Activated CD4-positive, alpha-beta T cell treated with anti-CD3 and anti-CD28 coated beads for 48 hours (primary cell): ENCODE measurements at places on chromosomes 5 and 9.
A peak's percentile ranks its signal among the peaks of the same experiment; 100 is the strongest.

DNA sequence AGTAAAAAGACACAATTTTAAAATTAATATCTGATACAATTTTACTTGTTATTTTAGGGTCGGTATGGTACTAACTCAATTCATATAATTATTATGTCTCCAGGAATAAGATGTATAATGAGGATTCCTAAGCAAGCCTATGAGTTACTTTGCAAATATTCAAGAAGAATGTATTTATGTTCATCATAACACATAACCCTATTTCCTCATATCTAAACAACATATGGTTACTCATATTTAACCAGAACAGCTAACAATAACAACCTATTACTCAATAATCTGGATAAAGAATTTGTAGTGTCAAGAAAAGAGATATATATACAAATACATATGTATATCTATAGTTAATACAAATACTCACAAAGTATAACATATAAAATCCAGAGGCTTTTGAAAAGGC, 285.9 kb downstream of the ARL15 start:
- DNase-seq, result no peak

DNA sequence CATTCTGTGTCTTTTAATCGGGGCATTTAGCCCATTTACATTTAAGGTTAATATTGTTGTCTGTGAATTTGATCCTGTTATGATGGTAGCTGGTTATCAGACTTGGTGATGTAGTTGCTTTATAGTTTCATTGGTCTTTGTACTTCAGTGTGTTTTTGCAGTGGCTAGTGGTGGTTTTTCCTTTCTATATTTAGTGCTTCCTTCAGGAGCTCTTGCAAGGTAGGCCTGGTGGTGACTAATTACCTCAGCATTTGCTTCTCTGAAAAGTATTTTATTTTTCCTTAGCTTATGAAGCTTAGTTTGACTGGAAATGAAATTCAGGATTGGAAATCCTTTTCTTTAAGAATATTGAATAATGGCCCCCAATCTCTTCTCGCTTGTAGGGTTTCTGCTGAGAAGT, 156.9 kb downstream of the CNTLN start:
- no peak for DNase-seq

DNA sequence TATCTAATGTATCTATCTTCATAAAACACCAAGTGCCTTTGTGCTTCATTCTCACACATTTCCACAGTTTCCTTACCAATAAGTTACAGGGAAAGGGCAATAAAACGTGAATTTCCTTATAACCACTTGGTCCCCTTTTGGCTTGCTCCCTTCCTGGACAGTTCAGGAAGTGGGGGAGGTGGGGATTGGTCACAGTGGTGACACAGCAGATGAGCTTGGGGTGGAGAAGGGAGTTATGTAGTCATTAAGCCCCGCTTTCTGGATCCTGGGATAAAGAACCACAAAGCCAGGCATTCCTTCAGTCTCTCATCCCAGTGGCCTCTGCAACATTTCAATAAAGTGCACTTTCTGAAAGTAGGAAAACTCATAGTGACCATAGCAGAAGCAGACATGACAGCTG, 47.1 kb upstream of the FYB1 start:
- DNase-seq, result no peak

- no peak for DNase-seq
Observed at GRCh38 chr5:80090884-80091166, 55.7 kb downstream of the THBS4 start.

- DNase-seq, result no peak
Observed at GRCh38 chr5:63240063-63240755, 661.6 kb downstream of the LRRC70 start.

DNA sequence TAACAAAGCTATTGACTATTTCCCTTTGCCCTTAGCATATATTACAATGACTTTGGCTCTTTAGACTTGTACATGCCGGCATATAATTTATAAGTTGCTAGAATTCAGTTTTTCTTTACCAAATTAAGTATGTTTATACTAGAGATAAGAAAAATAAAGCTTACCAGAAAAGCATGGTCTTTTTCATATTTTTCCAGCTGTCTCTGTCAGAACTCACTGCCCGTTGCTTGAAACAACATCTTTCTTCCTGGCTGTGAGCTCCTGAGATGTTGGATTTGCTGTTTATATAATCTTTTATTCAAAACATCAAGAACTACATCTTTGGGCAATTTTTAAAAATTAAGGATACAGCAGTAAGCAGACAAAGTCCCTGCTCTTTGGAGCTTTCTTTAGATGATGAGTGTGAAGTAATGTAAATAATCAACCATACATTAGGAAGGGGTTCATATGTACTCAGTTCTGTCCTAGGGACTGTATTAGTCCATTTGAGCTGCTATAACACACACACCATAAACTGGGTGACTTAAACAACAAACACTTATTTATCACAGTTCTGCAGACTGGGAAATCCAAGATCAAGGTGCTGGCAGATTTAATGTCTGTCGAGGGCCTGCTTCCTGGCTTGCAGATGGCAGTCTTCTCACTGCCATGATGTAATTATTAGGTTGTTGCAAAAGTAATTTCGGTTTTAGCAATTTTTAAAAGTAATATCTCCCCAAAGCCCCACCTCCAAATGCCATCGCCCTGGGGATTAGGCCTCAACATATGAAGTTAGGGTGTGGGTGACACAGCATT, 45.4 kb upstream of the RANBP3L start:
- DNase-seq, result no peak

DNA sequence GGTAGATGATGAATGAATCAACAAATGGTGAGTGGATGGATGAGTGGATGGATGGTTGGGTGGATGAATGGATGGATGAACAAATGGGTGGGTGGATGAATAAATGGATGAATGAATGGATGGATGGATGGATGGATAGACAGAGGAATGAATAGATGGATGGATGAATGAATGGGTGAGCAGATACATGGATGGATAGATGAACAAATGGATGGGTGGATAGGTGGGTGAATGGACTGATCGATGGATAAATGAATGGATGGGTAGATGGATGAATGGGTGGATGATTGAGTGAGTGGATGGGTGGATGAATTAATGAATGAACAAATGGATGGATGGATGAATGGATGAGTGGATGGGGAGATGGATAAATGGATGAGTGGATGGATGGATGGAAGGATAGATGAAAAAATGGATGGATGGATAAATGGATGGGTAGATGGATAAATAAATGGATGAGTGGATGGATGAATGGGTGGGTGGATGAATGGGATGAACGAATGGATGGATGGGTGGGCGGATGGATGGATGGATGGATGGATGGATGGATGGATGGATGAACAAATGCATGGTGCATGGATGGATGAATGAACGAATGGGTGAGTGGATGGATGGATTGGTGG, 85.7 kb downstream of the PHF2 start:
- DNase-seq, result no peak

GRCh38 chr9:93325307-93326035, 126.0 kb upstream of the FAM120A start:
- no peak for DNase-seq

DNA sequence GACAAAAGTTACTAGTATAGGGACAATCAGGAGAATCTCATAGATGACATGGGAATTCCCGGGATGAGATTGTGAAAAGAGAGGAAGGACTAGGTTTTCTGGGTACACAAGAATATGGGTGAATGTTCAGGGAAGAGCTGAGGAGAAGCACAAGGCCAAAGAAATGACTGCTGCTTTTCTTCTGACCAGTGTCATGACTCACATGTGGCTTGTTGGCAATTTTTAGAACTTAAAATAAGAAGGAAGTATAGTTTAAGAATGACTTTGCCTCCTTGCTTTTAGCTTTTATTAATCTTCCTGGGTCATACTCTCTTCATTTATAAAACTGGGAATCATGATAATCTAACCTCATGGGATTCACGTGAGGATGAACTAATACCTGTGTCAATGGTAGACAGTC, 652.4 kb upstream of the MEF2C start:
- DNase-seq, result no peak

- DNase-seq, result no peak
Observed at GRCh38 chr5:33905381-33905780, 13.6 kb upstream of the ADAMTS12 start.

DNA sequence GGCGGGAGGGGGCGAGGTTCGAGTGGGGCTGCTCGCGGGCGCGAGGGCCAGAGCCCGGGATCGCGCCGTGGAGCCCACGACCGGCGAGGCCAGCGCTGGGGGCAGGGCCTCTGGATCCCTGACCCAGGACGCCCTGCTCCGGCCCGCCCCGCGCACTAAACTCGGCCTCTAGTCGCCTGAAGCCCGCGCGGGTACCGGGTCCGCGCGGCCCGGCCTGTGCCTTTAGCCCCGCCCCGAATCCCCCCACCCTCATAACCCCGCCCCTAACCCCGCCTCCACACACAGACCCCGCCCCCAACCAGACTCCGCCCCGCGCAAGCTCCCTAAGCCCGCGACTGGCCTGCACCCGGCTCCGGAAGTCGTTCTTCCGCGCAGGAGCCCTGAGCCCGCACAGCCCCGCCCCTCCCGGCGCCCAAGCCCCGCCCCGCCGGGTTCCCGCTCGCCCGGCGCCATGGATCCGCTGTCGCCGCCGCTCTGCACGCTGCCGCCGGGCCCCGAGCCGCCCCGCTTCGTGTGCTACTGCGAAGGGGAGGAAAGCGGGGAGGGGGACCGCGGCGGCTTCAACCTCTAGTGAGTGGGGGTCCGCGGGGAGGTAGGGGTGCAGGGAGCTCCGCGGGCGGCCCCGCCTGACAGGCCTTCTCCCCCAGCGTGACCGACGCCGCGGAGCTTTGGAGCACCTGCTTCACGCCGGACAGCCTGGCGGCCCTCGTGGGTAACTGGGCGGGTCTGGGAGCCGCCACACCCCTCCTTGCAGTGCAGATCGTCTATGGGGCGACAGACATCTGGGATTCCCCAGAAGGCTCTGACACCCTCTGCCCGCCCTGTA, at the start of gene PAXX:
Gene PAXX (plus strand): TSS at position 430 of the 826 bp plus-strand sequence. CDS start 22 bp downstream, at position 452.
- peak; percentile 96 for DNase-seq

- DNase-seq, result no peak
Observed at GRCh38 chr5:84306601-84307000, 78.1 kb downstream of the EDIL3 start.

- no peak for DNase-seq
Observed at GRCh38 chr5:152104211-152104610, 179.6 kb upstream of the GLRA1 start.

GRCh38 chr5:125970631-125971307, 452.4 kb upstream of the GRAMD2B start:
- DNase-seq, result no peak

- DNase-seq, result no peak
Observed at GRCh38 chr5:14298126-14298847, 155.1 kb downstream of the TRIO start.
